ENCODE measurements at places on chromosomes 1 and 21.

- no peak for DNase-seq
Measured at GRCh38 chr1:26412180-26412840, 1.7 kb downstream of the LIN28A start.

- DNase-seq, result no peak
Measured at GRCh38 chr1:93605812-93606512, 75.7 kb downstream of the BCAR3 start.

DNA sequence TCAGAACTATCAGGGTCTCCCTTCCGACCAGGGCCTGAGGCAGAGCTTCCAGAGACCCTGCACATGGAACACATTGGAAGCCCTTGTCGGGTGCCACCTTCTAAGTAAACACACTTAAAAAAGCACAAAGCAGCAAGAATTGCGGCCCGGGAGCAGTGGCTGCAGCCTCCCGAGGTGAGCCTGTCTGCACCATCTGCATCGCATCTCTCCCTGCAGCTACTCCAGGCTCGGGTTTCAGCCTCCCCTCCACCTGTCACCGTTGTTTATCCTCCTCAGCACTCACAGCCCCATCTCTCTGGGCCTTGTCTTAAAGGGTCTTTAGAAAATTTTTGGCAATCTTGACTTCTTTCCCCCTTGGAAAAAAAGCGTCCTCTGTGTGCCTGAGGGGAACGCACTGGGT is 95.1 kb upstream of the ARHGEF16 start:
- DNase-seq, result no peak

- DNase-seq, result no peak
Measured at GRCh38 chr1:19130468-19130867, 79.6 kb downstream of the UBR4 start.

DNA sequence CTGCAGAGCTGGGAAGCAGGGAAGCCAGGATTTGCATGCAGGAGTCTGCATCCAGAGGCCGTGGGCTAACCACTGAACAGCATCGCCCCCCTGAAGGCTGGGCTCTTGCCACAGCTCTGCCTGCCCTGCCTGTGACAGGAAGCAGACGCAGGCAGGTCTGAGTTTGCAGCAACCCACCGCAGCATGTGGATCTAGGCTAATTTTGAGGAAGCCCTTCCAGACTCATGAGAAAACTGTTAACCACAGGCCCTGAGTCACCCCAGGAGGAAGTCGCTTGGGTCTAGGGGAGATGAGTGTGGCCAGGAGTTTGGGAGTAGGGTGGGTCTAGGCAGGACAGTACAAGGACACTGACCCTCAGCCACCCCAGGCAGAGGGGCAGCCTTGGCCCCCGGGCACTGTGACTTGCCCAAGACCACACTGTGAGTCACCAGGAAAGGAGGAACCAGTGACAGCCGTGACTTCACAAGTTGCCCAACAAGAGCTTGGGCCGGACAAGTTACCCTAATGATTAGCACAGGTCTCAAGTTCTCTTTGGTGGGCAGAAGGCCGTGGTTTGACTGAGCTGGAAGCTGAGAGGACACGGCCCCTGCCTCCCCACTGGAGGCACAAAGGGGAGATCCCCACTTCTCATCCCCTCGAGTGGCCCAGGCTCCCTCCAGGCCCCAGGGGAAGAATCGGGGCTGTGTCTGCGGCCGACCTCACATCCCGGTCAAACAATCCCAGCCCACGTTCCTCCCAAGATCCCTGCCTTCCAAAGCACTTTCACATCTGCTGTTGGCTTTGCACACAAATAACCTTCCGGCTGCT is 826 bp downstream of the LAPTM5 start:
- DNase-seq, result peak; percentile 88

GRCh38 chr21:41653954-41654491 is 112.8 kb downstream of the RIPK4 start:
- no peak for DNase-seq

DNA sequence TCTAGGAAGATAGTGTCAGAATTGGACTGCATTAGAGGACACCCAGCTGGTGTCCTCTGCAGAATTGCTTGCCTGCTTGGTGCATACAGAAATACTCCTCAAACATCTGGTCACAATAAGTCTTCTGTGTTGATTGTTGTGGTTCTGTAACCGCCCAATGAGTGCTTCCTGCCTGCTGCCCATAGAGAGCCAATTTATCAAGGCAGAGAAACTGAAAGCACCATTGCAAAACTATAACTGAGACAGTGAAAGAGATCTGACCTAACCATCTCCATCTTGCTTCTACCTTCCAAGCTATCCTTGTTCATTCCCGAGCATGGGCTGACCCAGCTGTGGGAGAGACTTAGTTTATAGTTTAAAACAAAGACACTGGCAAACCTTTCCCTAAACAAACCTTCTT is 462.4 kb upstream of the RGS18 start:
- no peak for DNase-seq

- peak; percentile 64 for DNase-seq
Measured at GRCh38 chr1:169460191-169460833, 25.4 kb downstream of the SLC19A2 start.

DNA sequence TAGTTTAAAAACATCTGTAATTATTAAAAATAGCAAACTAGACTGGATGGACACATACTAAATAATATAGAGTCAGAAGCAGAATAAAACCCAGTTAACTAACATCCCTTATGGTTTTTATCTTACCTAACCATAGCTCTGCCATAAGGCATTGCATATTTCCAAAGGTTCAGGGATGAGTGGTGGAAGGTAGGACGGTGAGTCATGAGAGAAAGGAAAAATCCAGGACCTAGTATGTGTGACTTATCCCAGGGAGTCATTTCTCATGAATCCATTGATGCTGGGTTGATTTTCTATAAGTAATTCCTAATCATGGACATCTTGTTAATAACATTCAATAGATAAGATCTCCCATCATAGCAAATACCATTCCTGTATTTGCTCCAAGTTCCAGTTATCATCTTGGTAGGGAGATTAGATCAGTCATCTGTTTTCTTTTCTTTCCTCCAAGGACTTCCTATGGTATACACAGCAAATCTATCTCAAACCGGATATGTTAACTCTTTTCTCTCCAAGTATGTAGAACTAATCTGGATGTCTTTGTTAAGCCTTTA is 490.7 kb upstream of the B3GALT2 start:
- DNase-seq, result no peak

DNA sequence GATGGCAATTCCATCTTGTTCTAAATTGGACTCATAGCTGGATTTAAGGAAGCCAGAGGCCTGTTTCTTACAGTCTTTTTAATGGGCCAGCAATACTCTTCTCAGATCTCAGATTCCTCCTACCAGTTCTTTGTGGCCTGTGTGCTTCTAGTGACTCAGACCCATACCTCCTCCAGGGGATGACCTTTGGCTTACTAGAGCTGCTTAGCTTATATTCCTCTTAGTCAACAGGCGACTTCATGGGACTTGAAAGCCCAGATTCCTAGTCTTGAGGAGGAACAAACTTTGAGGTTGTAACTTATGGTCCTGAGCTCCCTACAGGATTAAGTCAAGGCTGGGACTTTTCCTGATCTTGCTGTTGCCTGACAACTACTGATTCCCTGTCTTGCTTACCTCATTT is 12.4 kb upstream of the PAPPA2 start:
- DNase-seq, result no peak

DNA sequence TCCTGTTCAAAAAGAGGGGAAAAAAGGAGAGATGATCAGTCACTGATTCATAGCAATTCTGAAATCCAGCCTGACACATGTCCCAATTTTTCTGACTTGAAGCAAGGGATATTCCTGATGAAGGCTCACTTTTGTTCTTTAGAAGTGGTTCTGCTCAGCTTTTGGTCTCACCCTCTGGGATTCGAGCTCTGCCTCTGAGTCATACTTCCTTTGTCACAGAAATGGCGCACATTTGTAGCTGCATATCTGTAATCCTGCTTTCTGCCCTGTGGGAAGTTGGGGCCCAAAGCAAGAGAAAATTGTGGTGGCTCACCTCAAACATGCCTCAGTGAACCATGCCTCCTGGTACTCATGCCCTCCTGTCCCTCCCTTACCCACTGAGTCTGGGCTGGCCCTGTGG is 22.3 kb upstream of the FAM78B start:
- DNase-seq, result no peak

- DNase-seq, result no peak
Measured at GRCh38 chr21:14952916-14953315, 111.9 kb downstream of the NRIP1 start.

- no peak for DNase-seq
Measured at GRCh38 chr1:37533317-37534093, 18.9 kb upstream of the MEAF6 start.

DNA sequence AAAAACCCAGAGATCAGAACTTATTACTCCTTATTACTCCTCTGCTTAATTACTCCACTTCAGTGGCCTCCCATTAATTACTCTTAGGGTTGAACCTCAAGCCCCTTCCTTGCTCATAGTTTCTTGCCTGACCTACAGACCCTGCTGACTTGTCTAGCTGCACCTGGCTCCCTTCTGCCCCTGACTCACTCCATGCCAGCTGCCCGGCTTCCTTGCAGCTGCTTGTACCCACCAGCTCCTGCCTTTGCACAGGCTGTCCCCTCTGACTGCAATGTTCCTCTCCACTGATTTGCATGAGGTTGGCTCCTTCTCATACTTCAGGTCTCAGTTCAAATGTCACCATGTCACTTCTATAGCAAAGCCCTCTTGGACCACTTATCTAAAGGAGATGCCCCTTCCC is 1.9 kb upstream of the PTPRU start:
- no peak for DNase-seq

- no peak for DNase-seq
Measured at GRCh38 chr1:112506731-112507130, 2.0 kb upstream of the WNT2B start.

DNA sequence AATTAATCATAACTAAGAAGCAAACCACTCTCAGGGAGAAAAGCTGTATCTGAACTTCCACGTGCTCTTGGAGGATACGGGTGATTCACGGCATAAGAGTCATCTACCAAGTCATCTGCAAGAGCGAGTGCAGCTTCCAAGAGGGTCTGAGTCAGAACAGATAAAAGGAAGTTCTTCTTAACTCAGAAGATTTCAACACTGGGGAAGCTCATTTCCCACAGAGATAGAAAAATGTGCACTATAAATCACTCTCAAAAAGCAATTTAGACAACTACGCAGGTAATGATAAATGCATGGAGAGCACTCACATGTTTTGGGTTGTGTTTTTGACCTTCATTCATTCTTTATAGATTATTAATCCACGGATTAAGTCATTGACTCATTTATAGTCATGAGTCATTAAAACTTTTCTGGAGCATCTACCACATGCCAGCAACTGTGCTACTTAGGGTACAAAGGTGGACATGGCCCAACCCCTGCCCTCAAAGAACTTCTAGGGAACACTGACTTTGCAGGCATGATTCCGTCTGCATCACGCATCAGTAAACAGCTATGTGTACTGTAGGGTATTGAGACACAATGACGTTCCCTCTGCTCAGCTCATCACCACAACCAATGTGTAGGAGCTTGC is 20.8 kb downstream of the KCNJ15 start:
- peak; percentile 17 for DNase-seq

- no peak for DNase-seq
Measured at GRCh38 chr1:227440182-227440581, 121.9 kb upstream of the CDC42BPA start.

GRCh38 chr1:30034627-30035521 is 688.5 kb downstream of the MATN1 start:
- no peak for DNase-seq

DNA sequence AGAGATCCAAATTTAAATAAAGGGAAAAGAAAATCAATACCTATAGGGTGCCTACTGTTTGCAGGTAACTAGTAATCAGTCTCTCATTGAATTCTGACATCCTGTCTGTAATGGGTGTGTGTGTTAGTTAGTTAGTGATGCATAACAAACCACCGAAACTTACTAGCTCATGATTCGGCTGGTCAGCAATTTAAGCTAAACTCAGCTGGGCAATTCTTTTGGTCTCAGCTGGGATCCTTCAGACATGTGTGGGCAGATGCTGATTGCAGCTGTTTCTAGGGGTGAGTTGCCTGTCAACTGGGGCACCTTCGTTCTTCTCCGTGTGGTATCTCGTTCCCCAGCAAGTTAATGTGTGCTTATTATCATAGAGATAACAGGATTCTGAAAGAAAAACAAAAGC is 40.2 kb upstream of the ZNF124 start:
- DNase-seq, result no peak

GRCh38 chr1:115545791-115546733 is 95.7 kb upstream of the VANGL1 start:
- DNase-seq, result no peak

DNA sequence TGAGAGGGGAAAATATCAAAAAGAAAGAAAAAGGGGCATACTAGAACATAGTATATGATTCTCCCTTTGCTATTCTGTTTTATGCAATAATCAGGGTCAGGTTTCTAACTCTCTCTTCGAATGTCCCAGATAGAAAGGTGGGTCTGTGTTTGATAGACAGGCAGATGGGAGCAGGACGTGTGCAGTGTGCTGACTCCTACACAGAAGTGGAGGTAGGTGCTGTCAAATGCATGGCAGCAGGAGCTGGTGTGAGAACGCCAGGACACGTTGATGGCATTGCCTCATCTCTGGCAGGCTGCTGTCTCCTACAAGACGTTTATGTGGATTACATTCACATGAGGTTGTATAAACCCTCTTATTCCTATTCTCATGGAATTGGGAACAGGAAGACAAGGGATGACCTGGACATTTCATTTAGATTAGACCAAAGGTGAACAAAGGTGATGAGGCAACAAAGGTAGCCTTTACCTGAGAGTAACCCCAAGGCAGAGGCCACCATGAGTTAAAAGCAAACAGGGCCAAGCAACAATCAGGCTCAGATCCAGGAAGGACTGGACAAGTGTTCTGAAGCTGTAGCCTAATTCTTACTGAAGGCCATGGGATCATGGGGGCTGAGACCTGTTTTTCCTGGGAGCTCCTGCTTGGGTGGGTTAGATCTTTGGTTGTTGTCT is 37.8 kb downstream of the KCNK1 start:
- DNase-seq, result no peak

- DNase-seq, result no peak
Measured at GRCh38 chr1:203453016-203453415, 22.6 kb upstream of the PRELP start.

DNA sequence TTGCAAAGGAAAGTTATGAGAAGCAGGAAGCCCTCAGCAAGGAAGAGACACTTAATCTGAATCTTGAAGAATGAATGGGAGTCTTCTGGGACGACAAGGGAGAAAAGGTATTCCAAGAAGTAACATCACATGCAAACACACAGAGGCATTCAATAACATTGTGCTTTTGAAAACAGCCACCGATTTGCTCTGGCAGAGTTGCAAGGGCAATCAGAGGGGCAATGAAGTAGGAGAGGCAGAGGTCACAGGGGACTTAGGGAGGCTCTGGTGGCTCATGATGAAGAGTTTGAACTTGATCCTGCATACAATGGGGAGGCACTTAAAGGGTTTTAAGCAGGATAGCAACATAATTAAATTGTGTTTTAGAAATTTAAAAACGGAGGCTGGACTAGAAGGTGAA is 107.7 kb downstream of the DDX20 start:
- no peak for DNase-seq

- DNase-seq, result no peak
Measured at GRCh38 chr1:202153284-202153683, 7.1 kb downstream of the PTPN7 start.
